ENCODE measurements at places on chromosomes 16 and 17.
A peak's percentile ranks its signal among the peaks of the same experiment; 100 is the strongest.

- DNase-seq, result peak; percentile 89
These were observed 8.7 kb upstream of the ADAMTS18 start for GRCh38 chr16:77443357-77444146.

- no peak for DNase-seq
These were observed 4.4 kb downstream of the PRSS22 start for GRCh38 chr16:2853531-2854073.

DNA sequence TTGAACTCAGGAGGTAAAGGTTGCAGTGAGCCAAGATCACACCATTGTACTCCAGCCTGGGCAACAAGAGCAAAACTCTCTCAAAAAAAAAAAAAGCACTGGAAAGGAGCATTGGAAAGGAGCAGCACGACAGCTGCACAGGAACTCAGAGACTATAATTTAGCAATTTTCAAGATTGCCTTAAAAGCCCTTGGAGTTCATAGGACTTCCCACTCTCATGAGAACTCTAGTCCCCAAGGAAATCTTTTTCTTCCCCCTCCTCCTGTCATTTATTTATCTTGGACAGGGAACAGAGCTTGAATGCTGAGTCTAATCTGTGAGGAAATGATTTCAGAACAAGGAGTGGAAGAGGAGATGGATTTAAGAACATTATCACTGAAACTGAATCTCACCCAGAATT lies 69.0 kb downstream of the PLXDC1 start:
- no peak for DNase-seq

- no peak for DNase-seq
These were observed 157.6 kb downstream of the RAB11FIP4 start for GRCh38 chr17:31549121-31549524.

GRCh38 chr17:20184977-20185619 lies 175.9 kb downstream of the SPECC1 start:
- no peak for DNase-seq

GRCh38 chr17:968812-969730 lies 10.5 kb downstream of the NXN start:
- DNase-seq, result peak; percentile 28

- DNase-seq, result no peak
These were observed 274.7 kb downstream of the HS3ST4 start for GRCh38 chr16:25966172-25967097.

- no peak for DNase-seq
These were observed 14.7 kb downstream of the RARA start for GRCh38 chr17:40323391-40324381.

GRCh38 chr16:2839650-2840450 lies 9.7 kb downstream of the ZG16B start:
- DNase-seq, result no peak

DNA sequence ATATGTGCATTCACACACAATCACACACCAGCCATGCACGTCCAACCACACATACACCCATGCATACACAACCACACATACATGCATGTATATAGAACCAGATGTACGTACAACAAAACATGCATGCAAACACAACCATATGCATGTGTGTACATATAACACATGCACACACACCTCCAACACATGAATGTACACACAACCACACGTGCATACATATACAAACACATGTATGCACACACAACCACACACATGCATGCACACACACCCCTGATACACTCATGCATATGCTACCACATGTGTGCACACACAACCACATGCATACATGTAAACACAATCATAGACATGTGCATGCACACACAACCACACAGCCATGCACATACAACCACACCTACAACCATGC lies 52.0 kb upstream of the SDK2 start:
- no peak for DNase-seq

DNA sequence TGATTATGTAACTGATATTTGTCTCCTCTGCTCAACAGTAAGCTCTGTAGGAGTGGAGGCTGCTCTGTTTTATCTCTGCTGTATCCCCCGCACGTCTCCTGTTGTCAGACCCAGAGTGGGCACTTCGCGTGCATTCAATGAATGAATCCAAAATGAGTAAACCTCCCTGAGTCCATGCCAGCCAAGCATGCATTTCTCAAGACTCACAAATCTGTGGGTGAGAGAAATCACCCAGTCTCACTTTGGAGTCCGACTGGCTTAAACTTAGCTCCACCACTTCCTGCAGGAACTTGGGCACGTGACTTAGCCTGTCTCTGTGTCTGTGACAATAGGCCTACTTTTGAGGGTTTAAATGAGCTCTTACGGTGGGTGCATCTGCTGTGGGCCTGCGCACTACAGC lies 3.7 kb downstream of the PNPO start:
- no peak for DNase-seq

DNA sequence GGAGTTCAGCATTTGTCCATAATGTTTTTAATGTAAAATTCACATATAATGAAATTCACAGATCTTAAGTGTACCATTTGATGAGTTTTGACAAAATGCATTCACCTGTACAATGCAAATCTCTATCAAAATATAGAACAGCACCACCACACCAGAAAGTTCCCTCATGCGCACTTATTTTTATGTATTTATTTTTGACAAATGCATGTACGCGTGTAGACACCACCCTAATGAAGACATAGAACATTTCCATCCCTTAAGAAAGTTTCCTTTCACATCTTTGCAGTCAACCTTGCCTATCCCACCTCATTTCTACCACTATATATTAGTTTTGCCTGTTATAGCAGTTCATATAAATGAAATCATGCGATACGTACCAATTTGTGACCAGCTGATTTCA lies 15.6 kb upstream of the IL4R start:
- no peak for DNase-seq

DNA sequence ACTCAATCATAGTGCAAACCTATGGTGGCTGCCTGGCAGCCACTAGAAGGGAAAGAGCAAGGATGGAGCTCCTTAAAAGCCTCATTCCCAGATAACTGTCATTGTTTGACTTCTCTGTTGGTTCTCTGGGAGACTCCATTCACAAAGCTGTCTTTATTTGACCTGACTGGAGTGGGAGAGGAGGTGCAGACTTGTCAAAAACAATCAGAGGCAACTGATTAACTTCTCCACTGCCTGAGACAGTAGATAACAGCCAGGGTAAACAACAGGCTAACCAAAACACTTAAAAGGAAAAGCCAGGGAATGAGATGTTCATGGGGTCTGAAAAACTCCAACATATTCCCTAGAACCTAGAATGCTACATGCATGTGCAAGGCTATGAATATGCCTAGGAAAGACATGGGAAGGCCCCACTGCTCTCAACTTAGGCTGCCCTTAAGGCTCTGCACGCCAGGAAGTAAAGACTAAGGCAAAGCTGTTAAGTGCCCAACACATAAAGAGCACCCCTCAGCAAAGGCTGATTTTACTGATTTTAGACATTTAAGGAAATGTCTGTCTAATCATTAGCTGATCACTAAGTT lies 82.0 kb downstream of the TTC19 start:
- DNase-seq, result no peak

GRCh38 chr16:53576904-53577303 lies 73.9 kb upstream of the AKTIP start:
- no peak for DNase-seq

DNA sequence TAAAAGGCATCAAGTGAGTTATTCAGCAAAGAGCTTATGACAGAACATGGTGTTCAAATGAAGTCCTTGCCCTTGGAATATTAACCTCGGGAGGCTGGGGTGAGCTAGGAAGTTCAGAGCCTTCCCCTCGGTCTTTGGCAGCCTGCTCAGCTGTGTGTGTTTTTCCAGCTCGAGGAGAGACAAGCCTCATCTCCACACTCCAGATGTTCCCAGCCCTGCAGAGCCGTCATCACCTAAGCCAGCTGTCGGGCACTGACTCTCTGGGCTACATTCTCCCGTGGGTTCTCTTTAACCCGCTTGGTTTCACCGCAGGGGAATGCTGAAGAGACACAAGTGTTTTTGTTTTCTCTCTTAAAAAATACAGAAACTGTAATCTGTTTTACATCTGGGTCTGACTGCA lies 47.1 kb downstream of the IRX3 start:
- no peak for DNase-seq

- no peak for DNase-seq
These were observed 2.5 kb downstream of the PSME3 start for GRCh38 chr17:42835732-42836131.

DNA sequence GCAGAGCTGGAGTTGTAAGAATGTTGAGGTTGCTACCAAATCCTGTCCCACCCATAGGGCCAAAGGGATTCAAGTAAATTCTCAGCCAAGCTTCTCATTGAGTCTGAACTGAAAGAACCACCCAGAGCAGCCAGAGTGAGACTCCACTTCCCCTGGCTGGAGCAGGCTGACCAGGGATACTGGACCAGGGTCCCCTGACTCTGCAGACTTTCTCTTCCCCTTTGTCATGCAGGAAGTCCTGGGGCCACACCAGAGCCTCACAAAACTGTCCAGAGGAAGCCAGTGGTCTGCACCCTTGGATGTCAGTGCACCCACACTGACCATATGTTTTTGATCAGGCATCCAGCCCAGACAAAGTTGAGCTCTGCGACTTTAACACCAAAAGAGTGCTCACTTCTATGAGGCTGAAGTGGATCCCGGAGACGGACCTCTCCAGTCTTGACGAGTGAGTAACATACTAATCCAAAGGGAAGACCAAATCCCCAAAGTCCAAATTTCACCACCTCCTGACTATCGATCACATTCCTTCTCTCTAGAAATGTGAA lies 4.1 kb downstream of the NXN start:
- no peak for DNase-seq

DNA sequence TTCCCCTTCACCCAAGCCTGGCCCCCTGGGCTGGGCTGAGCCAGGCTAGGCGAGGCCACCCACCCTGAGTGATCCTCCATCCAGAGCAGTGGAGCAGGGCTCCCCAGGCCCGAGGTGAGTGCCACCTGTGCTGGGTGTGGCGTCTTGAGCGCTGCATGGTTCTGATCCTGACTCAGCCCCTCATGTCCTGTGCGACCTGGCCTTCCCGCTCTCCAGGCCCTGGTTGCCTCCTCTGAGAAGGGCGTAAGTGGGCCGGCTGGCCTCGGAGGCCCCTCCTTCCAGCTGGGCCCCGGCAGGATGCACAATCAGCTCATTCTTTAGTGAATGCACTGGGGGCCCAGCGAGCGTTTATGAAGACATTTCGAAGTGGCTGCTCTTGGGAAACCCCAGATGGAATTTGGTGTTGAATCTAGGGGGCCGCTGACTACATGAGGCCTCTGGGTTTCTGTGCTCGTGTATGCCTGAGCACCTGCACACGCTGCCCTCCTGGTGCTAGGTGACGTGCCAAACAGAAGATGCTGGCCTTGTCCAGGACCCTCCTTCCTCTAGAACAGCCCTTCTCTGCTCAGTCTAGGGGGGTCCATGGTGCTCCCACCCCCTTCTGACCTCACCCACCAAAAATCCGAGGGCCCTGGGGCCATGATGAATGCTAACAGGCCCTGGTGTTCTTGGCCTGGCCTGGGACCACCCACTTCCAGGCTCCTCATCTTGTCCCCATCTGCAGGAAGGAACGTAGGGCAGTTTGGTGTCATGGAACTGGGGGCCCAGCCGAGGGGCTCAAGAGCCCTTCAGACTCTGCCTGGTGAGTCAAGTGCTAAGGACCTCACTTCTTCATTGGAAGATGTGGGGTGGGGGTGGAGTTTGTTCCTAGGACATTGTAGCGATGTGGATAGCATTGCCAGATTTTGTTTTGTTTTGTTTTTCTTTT lies 3.6 kb upstream of the TMEM92 start:
- no peak for DNase-seq

GRCh38 chr17:9845306-9845705 lies 19.6 kb downstream of the GLP2R start:
- no peak for DNase-seq

DNA sequence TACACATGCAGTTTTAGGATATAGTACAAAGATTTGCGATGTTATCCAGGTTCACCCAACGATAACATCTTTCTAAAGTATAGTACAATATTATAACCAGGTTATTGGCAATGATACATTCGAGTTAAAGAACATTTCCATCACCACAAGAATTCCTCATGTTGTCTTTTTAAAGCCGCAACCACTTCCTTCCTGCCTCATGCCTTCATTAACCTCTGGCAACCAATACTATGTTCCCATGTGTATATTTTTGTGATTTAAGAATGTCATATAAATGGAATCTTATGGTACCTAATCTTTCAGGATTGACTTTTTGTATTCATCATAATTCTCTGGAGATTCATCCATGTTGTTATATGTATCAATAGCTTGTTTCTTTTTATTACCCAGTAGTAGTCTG lies 1183.2 kb downstream of the CDH11 start:
- no peak for DNase-seq

- no peak for DNase-seq
These were observed 8.0 kb downstream of the TRAF4 start for GRCh38 chr17:28751600-28752366.

- no peak for DNase-seq
These were observed 173.1 kb downstream of the SEC14L1 start for GRCh38 chr17:77313831-77314230.

GRCh38 chr17:39217734-39218369 lies 7.9 kb downstream of the STAC2 start:
- DNase-seq, result no peak

DNA sequence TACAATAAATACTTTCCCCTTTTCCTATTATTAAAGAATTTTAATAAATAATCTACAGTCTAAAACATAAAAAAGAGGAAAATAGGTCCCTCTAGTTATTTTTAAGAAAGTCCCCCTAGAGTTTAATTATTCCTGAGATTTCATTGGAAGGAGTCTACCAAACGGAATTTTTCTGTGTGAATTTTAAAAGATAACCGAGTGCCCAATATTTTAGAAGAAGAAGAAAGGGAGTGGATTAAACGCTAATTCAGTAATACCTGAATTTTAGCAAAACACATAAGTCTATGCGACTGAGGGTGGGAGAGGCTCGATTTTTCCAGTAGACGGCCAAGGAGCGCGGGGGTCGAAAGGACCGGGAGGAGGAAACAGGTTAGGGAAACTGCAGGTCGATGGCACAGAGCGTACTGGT lies 2.2 kb downstream of the HOXB2 start:
- DNase-seq, result no peak

GRCh38 chr17:41666237-41666641 lies 22.4 kb upstream of the EIF1 start:
- DNase-seq, result peak; percentile 70

- DNase-seq, result no peak
These were observed 1.5 kb downstream of the SP2 start for GRCh38 chr17:47897561-47897960.

GRCh38 chr17:55263569-55264277 lies 1.0 kb upstream of the HLF start:
- no peak for DNase-seq

GRCh38 chr17:16906680-16907079 lies 65.2 kb downstream of the TNFRSF13B start:
- no peak for DNase-seq

- DNase-seq, result no peak
These were observed 104.9 kb upstream of the TBX2 start for GRCh38 chr17:61294777-61295176.

DNA sequence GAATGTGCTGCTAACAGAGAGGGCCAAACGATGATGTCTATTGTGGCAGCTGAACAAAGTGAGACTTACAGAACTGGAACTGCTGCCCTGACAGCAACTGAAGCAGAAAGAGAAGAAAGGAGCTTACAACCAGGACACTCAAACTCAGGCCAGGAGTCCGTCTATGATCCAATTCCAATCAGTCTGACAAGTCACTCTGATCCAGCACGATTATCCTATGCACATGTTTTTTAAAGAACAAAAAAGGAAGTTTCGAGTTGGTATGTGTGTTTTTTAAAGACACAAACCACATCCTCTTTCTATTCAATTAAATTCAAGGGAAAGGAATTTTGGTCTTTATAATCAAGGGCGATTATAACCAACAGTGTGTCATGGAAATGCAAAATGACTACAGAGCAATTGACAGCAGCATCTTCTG lies 42.4 kb upstream of the MTMR4 start:
- no peak for DNase-seq

GRCh38 chr16:50690177-50690576 lies 3.2 kb upstream of the NOD2 start:
- no peak for DNase-seq

GRCh38 chr17:9227819-9228407 lies 206.6 kb downstream of the NTN1 start:
- DNase-seq, result no peak

Measured in DMS153 (cell line).